ENCODE measurements at places on chromosomes 7 and 10.

DNA sequence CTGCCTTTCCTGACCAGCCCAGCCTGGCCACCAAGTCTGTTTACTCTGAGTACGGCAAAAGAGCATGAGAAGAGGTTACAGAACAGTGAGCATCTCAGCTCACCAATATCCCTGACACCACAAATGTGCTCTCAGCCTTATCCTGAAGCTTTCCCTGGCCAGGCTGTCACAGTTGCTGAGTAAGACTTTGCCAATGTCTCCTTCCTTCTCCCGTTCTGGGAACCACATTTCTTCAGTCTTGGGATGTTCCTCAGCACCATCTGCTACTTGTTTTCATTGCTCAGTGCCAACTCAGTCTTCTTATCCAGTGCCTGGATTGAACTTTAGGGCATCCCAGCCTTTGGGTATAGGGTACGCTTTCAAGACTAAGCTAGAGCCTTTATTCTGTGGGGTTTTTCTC, 7.1 kb upstream of the KCNIP2 start:
- DNase-seq, result no peak

DNA sequence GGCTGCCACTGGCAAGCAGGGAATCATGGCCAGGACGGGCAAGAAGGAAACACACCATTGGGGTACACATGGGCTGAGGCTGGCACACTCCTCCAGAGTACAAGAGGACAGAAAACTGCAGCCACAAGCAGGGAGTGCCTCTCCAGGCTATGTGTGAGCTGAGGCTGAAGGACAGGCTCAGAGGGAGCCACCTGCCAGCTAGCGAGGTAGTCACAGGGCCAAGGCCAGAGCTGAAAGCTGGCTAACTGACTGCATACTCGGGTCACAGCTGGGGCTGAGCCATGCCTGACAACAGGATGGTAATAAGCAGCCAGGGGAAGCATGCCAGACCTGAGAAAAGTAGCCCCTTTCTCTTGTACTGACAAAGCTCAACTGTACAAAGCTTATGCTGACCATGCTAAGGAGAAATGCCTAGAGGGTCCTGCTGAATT, 52.0 kb downstream of the KIF5B start:
- DNase-seq, result no peak

- no peak for DNase-seq
Observed at GRCh38 chr10:49173853-49174252, 14.3 kb downstream of the TMEM273 start.

DNA sequence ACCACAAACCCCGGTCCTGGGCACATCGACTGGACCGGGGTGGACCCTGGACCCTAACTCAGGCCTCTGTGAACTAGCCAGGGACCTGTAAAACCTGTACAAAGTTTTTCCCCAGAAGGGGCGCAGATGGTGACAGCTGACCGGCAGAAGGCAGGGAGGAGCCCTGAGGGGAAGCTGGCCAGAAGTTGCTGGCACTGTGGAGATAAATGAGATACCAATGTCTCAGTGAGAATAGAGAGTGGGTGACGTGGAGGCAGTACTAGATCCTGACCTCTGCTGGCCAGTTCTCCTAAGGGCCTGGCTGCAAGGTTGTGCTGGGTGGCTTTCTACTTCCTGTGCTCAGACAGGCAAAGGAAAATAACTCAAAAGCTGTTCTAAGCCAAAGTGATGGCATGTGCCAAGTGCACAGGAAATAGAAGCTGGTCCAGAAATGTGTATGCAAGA, 10.6 kb upstream of the TSPAN14 start:
- no peak for DNase-seq

GRCh38 chr7:55887821-55888247, 578 bp downstream of the ZNF713 start:
- no peak for DNase-seq

DNA sequence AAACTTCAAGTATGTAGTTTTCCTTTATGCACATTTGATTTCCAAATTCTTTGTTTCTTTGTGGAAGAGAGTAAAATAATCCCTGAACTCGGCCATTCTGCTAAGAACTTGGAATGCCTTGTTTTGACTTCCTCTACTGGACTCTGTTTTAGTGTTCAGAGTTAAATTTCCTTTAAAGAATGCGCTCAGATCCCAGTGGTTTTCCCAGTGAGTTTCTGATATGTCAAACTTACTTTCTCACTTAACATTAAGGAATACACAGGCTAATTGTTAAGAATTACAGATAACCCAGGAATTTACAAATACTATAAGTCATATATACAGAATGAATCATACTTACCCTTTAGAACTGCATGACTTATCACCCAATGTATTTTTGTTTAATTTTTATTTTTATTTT, 1067.6 kb upstream of the CELF2 start:
- no peak for DNase-seq
